Activated T-cell treated with anti-CD3 and anti-CD28 coated beads for 1 hour (primary cell): ENCODE measurements at places on chromosomes 2 and 18.

GRCh38 chr2:157052685-157053224 is 204.8 kb upstream of the GALNT5 start:
- no peak for DNase-seq

DNA sequence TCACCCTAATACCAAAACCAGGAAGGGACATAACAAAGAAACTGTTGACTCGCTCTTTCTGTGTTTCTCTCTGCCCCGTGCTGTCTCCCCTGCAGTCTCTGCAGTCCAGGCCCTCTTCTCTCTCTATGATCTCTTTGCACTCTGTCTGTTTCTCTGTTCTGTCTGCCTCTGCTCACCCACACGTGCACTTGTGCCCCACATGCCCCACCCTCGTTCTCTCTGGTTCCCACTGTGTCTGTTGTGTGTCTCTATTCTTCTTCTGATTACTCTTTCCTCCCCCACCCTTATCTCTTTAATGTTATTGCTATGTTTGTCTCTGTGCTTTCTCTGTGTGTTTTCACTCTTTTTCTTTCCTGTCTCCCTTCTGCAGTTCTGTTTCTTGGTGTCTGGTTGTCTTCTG is 54.0 kb downstream of the NAT8 start:
- no peak for DNase-seq

- no peak for DNase-seq
These were observed 106.9 kb downstream of the MREG start for GRCh38 chr2:215906458-215906857.

DNA sequence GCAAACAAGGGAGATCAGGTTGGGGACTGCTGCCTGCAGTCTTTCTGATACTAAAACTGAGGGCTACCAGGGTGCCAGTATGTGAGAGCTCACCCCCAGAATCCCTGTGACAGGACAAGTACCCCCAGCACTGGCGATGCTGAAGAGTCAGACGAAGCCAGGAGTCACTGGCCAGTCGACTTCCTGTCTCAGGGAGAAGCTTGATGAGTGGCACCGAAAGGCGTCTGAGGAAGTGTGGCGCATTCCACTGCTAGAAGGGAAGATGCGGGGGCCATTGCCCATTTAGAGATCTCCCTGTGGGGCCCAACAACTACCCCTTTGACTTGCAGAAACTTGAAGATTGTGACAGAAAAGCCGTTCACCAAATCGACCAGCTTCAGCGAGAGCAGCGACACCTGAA is 22.0 kb downstream of the MXD1 start:
- DNase-seq = no peak
